ENCODE measurements at places on chromosomes 16 and 17.

DNA sequence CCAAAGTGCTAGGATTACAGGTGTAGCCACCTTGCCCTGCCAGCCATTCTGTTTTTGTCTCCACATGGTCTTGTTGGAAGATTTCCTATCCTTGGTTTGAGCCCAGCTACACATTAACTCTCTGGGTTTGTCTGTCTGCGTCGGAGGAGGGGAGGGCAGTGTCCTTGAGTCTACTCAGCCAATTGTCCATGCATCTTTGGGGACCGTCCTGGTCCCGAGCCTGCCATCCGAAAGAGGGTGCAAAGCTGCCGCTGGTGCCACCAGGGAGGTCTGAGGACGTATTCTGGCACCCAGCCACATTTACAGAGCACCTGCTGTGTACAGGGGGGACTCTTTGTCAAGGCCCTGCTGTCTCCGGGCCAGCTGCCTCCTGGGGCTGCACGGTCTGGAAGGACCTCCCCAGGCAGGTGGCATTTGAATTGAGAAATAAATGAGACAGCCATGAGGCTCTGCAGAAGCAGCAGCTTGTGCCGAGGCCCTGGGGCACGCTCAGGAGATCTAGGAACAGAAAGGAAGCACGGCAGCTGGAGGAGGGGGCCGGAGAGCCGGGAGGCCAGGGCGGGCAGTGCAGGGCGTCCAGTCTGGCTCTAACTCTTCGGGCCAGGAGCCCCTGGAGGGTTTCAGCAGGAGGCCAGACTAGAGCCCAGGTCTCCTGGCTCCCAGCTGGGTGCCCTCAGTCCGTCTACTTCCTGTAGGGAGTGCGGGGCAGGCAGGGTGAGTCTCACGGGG, 1.5 kb downstream of the CYBA start:
- DNase-seq: no peak

GRCh38 chr17:77217566-77217965, 76.8 kb downstream of the SEC14L1 start:
- no peak for DNase-seq

GRCh38 chr17:77935121-77935571, 23.4 kb upstream of the TNRC6C start:
- DNase-seq: no peak

GRCh38 chr16:85168732-85169256, 56.5 kb upstream of the CIBAR2 start:
- DNase-seq: no peak

DNA sequence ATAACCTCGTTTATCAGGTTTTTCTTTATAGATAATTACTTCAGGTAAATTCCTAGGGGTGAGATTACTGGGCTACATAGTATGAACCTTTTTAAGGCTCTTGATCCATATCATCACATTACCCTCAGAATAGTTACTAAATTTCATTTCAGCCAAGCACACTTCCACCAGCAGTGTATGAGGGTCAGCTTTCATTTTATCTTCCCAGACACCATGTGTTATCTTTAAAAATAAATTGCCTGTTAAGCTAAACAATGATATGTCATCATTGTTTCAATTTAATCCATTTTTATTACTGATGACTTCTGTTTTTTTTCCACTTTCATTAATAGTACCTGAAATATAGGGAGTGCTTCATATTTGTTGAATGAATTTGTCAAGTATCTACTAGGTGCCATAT, 33.4 kb downstream of the PRKCA start:
- DNase-seq: no peak

DNA sequence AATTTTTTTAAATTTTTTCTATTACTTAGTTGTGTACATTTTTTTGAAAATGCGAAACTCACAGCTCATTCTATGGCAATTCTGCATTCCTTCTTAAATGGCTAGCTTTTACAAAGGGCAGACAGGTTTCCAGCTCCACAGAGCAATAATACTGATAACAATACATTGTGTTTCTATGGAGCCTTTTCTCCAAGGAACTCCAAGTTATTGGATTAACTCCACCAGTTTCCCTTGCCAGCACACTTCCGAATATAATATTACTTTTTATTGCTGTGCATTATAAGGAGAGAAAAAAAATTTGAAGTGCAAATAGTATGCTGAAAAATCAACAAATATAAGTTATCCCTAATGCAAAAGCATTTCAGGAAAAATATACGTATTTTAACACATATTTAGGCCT, 127.5 kb upstream of the PSMD7 start:
- no peak for DNase-seq

DNA sequence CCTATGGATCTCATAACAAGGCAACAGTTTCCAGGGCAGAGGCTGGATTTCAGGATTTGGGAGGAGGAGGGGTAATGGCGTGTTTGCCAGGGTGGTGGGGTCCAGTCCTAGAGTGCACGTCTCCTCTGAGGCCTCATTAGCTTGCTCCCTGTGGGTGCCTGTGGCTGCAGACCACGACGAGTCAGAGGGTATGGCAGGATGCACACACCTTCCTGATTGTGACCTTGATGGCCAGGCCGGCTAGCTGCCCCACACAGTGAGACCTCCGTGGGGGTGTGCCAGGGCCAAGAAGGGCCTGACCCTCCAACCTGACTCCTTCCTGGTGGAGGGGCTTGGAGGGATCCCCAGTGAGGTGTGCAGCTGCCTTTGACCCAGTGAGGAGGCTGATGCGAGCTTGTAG, 4.0 kb upstream of the SMTNL2 start:
- no peak for DNase-seq

- no peak for DNase-seq
Measured at GRCh38 chr16:83517398-83517797, 290.4 kb upstream of the HSBP1 start.

DNA sequence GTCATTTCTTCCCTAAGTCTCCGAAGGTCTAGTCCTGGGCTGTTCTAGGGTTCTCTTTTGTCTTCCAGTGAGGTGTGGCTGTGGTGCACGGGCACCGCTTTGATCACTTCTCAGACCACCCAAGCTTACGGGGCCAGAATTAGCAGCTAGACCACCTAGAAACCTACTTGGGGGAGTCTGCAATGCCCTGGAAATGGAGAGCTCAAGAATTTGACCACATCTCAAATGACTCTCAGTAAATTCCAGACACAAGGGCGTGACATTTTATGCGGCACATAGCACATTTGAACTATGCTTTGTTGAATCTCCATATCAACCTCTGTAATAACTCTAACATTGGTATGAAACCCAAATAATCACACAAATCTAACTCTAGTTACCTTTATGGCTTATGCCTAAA, 24.9 kb downstream of the TRIM16 start:
- DNase-seq: no peak

GRCh38 chr17:4849011-4849536, 15.9 kb downstream of the MINK1 start:
- DNase-seq: no peak

DNA sequence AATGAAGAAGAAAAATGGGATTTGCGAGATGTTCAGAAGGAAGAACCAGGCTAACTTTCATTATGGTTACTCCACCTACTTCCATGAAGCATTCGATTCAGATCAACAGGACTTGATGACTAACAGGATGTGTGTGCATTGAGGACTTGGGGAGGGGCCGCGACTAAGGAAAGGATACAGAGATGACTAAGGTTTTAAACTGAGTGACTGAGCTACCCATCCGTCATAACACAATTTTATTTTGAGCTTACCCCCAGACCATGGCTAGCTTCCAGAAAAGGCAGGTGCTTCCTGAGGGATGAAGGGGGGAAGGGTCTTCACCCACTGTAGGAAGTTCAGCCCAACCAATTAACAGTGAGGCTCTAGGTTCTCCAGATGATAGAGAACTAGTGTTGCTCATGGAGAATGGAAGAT, 2.5 kb upstream of the CDYL2 start:
- DNase-seq: peak; percentile 43

GRCh38 chr16:78353640-78354275, 254.3 kb downstream of the WWOX start:
- DNase-seq: no peak

DNA sequence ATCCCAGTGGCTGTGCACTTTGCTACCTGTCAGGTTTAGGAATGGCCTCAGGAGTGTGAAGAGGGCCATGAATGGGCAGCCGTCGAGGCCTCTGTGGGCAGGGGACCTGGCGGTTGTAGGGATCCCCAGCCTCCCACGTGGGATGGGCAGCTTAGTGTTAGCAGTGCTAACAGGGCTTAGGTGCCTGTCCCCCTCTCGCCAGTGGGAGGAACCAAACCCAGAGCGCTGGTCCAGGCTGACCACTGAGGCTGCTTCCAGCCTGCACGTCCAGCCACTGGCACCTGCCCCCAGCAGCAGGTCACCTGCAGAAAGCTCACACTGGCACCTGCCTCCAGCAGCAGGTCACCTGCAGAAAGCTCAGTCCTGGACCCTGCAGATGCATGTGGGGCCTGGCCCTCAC, 162.2 kb upstream of the CIBAR2 start:
- DNase-seq: no peak
